CD4-positive, alpha-beta T cell (primary cell): ENCODE measurements at places on chromosomes 3 and 15.

- DNase-seq: peak; percentile 55
Measured at GRCh38 chr3:129343643-129344360, 65.1 kb downstream of the HMCES start.

GRCh38 chr15:39365161-39365560 lies 215.7 kb upstream of the THBS1 start:
- no peak for DNase-seq

DNA sequence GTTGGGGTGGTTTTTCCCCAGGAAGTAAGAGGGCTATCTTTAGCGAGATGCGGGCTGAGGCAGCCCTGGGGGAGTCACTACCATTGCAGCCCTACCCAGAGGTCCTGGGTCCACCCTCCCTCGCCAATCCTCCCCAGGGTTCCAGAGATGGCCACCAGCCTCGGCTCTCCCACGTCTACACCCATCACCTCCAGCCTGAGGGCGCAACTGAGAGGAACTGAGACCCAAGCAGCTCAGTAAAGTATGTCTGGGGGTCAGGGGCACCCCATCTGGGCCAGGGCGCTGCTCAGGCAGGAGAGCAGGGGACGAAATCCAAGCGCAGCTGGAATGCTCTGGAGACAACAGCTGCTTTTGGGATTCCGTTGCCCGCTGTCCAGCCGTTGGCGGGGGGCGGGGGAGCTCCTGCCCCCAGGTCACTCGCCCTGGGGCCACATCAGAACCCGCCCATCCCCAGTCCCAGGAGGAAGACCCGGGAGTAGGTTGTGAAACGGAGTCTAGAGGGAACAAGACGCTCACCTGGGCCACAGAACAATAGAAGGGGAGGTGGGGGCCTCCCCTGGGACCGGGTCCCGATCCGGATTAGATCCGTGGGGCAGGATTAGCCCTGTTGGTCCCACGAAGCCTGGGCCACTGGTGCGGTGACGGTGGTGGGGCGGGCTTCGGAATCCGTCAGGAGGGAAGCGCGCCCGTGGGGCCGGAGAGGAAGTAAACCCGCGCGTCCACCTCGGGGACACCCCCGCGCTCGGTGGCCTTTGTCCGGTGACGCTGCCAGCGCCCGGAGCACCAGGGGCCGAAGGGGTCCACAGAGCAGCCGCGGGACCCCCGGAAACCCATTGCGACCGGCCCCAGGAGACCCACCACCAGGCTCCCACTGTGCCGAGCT lies 1.4 kb upstream of the NDUFAF3 start:
- no peak for DNase-seq

DNA sequence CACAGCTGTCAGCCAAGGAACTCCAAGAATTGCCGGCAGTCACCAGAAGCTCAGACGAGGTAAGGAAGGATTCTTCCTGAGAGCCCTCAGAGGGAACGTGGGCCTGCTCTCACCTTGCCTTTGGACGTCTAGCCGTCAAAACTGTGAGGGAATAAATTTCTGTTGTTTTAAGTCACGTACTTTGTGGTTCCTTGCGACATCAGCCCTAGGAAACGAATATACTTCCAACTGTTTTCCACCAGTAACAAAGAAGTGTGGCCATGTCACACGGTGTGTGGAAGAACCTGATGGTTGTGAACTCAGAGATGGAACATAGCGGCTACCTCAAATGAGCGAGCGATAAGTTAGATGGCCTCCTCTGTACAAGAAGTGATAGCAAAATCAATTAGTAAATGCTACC lies 41.0 kb upstream of the B3GNT5 start:
- no peak for DNase-seq

DNA sequence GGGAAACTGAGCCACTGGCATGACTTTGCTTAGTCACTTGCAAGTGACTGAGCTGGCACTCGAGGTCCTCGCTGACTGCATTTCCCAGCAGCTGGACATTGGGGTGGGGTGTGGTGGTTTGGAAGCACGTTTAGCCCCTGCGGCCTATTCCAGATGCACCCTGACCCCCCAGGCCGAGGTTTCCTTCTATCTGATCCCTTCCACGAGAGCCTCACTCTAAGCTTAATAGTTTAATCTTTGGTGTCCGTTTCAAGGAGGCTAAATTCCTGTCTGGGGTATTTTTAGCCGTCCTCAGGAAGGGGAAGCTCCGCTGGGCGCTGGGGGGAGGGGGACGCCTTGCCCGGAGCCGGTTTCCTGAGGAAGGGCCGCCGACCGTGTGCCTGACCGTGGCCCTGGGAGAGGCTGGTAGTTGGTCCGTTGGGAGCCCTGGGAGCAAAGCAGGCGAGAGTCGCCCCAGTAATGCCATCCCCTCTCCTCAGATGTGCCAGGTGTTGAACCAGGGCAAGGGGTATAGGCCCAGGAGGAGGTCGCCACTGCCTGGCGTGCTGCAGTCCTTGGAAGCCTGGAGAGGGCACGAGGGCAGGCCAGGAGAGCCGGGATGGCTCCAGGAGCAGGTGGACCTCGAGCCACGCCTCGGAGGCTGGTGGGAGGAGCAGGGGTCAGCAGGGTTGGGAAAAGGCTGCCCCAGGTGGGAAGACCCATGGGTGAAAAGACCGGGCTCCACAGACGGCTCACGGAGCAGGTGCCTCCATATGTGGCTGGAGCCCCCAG lies 37.2 kb downstream of the IDH2 start:
- no peak for DNase-seq

GRCh38 chr3:57048052-57048671 lies 12.3 kb upstream of the SPATA12 start:
- DNase-seq: no peak

GRCh38 chr15:90106522-90107117 lies 4.4 kb upstream of the IDH2 start:
- DNase-seq: no peak
